ENCODE measurements at places on chromosomes 12 and 14. TPM values are rescaled to one million over a fixed set of nuclear protein-coding genes. Genes with fewer than 3 reads are reported as not detected.

CCDC198 gene
- total RNA-seq: not detected

LRRC10 gene
- total RNA-seq: not detected

ACSS3 gene
- total RNA-seq: 44.0 TPM

DEGS2 gene
- total RNA-seq: not detected

UBR7 gene
- total RNA-seq: 38.1 TPM

All from NCI-H460 (cell line).